ENCODE measurements at places on chromosomes 6 and 20.

DNA sequence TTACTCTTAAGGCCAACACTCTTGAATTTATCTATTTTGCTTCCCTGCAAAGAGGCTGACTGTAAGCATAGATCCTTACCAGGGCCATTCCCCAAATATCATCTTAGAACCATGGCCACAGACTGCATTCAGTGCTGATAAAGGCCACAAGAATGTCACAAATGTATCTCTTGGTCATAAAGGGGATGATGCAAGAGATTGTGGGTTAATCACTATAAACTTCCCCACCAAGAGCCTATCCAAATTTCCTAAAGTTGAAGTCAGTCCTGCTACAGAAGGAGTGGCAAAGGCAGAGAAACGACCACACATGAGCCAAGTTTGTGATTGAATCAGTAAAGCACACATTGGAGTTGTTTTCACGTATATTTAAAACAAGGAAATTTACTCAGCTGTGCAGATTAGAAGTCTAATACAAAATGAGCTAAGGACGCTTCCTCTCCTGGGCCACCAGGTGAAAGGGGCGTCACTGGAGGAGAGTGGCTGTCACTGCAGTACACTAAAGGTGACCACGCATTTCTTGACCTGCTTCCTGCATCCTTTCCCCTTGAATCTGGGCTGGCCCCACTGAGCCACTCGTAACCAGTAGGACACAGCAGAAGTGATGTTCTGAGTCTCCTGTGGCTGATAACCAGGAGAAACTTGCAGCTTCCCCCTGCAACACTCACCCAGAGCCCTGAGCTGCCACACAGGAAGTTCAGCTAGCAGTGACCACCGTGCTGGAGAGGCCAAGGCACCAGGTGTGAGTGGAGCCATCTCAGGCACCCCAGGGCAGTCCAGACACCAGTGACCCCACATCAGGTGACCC is 181.9 kb downstream of the SYNDIG1 start:
- DNase-seq: no peak

GRCh38 chr20:38620441-38620840 is 18.8 kb downstream of the ARHGAP40 start:
- DNase-seq: no peak

DNA sequence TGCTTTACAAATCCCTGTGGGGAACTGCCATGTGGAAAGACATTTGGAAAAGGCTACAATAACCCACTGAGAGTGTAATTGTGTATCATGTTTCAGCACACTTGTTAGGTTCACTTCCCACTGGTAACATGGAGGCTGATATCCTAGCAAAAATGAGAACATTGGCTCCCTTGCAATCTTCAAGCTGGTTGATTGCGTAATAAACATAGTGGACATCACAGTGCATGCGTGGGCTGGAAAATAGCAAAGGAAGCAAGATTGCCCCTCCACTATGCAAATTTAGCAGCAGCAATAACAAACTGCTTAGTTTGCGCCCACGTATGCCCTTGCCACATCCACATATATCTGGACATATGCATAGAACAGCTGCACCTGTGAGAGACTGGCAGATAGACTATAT is 410.2 kb downstream of the MEI4 start:
- no peak for DNase-seq

DNA sequence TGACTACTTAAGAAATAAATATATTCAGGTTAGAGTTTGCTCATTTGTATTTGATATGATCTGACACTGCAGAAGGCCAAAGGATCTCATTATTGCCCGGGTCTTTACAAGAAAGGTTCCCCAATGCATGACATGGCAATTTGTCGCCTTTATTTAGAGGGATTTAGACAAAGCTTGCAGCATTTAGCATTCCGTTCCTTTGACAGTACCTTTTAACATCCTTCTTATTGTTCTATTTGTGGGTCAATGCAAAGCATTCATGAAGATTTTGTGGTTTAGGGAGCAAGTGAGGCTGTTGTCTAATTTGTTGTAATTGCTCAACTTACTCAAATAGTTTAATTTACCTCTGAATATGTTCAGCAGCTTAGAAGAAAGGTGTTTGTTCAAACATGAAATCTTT is 230.8 kb upstream of the FLRT3 start:
- DNase-seq: no peak

- DNase-seq: no peak
Observed at GRCh38 chr6:154371281-154371680, 14.7 kb upstream of the IPCEF1 start.

DNA sequence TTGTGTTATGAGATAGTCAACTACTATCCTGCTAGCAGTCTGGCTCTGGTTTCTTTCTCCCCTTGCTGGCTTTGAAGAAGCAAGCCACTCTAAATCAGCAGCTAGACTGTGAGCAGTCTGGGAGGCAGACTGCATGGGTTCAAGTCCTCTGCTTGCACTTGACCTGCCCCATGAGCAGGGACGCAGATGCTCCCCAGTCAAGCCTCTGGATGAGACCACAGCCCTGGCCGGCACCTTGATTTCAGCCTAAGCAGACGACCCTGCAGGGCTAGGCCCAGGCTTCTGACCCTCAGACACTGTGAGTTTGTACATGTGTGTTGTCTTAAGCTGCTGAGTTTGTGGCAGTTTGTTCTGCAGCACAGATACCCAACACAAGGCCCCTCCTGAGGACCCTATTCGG is 105.8 kb downstream of the SULF2 start:
- DNase-seq: no peak

GRCh38 chr6:52506476-52506875 is 70.4 kb downstream of the TRAM2 start:
- DNase-seq: no peak
